NCI-H1417 (cell line): ENCODE measurements at places on chromosomes 5 and 9.
A peak's percentile ranks its signal among the peaks of the same experiment; 100 is the strongest.

DNA sequence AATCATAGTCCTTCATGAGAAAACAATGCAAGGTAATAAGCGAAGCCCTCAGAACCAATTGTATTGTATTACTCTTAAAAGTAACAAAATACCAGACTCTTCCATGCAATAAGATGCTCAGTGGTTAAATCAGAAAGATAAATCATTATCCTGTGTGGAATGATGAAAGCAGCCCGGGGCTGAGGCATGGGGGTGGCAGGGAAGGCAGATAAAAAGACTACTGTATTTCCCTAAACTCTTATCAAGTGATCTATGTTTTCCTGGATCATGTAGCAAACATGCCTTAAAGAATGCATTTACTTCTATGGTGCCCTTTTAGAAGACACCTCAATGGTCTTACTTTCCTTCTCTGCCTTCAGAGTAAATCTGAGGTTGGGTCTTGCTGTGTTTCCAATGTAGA is 105.6 kb upstream of the DAPK1 start:
- DNase-seq = no peak

- DNase-seq = peak; percentile 64
These were observed 19.5 kb upstream of the RPL26L1 start for GRCh38 chr5:172939611-172940267.

GRCh38 chr5:4942831-4943178 is 197.3 kb upstream of the ADAMTS16 start:
- no peak for DNase-seq

GRCh38 chr5:131150408-131150807 is 14.6 kb downstream of the HINT1 start:
- DNase-seq = no peak

GRCh38 chr9:109769250-109769649 is 10.7 kb upstream of the PALM2AKAP2 start:
- DNase-seq = no peak

DNA sequence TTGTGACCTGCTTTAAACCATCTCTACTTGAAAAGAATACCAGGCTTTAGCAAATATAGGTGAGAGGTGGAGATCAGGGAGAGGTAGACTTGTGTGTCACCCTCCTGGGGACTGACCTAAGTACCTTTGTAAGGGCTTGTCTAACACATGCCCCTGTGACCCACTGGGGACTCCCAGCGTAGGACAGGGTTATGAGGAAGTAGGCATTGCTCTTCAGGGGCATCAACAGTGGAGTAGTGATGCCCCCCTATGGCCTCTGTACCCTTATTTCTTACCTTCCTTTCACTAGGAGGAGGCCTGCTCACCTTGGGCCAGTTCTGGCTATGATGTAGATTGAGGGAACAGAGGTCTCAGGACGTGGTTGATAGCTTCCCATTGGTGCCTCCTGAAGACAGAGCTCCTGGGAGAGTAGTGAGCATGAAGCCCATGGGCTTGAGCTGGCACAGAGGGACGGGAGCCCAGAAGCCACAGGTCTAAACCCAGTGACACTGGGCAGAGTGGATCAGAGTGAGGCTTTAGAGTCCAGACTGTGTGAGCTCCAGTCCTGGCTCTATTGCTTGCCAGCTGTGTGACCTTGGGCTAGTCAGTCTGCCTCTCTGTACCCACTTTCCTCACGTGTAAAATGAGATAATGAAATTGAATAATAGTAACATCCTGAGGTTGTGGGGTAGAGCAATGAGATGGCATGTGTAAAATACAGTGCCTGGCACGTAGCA is 191.7 kb downstream of the AOPEP start:
- no peak for DNase-seq

GRCh38 chr9:135726138-135726853 is 24.3 kb downstream of the KCNT1 start:
- no peak for DNase-seq

DNA sequence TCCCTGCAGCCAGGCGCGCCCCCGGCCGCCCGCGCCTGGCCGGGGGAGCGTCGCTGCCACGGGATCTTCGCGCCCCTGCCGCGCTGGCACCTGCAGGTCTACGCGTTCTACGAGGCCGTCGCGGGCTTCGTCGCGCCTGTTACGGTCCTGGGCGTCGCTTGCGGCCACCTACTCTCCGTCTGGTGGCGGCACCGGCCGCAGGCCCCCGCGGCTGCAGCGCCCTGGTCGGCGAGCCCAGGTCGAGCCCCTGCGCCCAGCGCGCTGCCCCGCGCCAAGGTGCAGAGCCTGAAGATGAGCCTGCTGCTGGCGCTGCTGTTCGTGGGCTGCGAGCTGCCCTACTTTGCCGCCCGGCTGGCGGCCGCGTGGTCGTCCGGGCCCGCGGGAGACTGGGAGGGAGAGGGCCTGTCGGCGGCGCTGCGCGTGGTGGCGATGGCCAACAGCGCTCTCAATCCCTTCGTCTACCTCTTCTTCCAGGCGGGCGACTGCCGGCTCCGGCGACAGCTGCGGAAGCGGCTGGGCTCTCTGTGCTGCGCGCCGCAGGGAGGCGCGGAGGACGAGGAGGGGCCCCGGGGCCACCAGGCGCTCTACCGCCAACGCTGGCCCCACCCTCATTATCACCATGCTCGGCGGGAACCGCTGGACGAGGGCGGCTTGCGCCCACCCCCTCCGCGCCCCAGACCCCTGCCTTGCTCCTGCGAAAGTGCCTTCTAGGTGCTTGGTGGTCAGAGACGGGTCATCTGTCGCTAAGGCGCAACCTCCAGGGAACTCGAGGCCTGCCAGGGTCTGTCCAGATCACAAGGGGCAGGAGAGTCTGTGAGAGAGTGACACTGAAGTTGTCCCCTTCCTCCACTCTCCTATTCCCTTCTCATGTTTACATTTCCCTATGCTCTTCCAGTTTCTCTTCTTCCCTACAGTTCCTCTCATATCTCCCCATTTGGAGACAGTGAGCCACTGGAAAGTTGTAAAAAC is 1.3 kb downstream of the GPR150 start:
- peak; percentile 35 for DNase-seq

DNA sequence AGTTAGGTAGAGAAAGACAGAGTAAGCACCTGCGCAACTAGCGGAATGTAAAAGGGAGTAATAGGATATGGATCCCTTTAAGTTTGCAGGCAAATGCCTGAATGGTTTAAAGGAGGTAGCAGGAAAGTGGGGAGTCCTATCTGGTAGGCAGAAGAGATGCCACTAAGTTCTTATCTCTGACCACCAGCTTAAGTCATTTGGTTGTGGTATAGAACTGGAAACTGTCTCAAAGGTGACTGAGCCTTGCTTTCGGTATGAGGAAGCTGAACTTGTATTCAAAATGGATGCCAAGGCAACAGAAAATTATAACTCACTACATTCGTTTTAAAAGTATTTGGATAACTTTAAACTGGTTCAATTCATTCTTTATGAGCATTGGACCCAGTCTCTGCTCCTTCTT is 475.6 kb downstream of the DMRTA1 start:
- no peak for DNase-seq

GRCh38 chr5:84634256-84634655 is 249.6 kb upstream of the EDIL3 start:
- no peak for DNase-seq

GRCh38 chr5:80182809-80183580 is 72.9 kb downstream of the SERINC5 start:
- no peak for DNase-seq

DNA sequence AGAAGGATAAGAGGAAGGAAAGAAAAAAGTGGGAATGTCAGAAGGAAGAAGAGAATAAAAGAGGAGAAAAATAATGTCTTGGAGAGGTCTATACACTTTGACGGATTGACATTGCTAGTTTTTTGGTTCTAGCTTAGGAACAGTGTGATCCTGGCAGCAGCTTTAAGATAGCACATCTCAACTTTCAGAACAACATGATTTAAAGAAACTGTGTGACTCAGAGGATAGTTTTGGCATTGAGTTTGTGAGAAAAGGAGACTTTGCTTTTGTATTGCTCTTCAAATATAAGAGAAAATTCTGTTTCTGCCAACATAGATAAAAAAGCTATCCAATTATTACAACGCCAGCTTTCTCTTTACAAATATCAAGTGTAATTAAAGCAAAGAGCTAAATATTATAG is 260.7 kb upstream of the ARRDC3 start:
- no peak for DNase-seq

GRCh38 chr5:57753446-57753845 is 270.8 kb upstream of the ACTBL2 start:
- no peak for DNase-seq

- DNase-seq = no peak
These were observed 103.6 kb downstream of the TSSK1B start for GRCh38 chr5:113331209-113331551.

DNA sequence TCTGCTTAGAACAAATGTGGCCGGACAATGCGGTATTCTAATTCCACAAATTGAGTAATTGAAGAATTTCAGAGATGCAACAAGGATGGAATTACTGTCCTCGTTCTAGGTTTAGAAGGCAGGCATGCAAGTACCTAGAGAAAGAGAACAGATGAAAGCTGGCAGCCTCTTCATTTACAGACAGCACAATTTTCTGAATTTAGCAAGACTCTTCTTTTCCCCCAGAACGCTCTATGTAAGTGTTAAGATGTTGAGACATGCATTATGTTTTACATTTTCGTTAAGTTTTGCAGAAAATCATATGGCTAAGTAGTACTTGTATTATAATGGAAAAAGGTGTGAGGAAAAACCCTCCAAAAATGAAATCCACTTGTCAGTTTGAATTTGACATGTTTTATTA is 259.5 kb upstream of the ARRDC3 start:
- no peak for DNase-seq

GRCh38 chr5:16819522-16820167 is 116.4 kb downstream of the MYO10 start:
- DNase-seq = no peak

DNA sequence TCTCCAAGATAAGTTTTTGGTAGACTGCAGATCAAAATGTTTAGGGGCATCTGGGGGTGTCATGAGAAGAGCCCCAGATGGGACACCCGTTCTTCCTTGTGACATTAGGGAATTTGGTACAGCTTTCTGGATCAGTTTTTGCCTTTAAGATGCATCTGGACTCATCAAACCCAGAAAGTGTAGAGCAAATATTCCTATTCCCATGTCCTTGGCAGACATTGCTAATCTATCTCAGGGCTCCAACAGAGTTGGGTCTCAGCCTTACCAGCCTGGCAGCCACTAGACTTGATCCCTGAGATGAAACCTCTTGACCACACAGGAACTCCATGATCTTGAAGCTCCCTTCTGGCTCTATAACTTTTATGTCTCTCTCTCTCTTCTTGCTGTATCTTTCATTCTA is 35.6 kb downstream of the ERGIC1 start:
- DNase-seq = no peak

DNA sequence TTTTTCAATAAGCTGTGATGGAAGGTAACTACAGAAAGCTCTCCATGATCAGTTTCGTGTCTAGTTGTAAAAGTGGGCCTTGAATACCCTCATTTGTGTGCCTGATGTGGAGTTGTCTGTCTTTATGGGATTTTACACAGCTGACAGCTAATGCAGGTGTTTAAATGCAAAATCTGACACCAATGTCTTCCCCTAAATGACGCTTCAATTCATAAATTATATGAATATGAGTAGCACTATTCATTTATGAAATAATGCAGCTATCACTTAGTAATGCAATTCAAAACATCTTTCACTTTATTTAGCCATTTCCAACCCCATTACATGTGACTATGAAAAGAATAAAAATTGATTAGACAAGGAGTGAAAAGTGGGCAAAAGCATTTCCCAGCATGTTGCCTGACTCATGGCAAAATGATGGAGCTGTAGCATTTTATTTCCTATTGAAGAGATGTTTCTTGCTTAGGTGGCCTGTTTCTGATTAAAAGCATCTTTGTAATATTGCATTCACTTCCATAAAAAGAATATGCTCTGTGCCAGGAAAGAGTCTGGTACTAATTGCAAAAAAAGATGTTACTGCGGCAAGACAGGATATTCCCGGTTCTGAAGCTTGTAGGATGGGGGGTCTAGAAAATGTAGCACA is 116.7 kb upstream of the HAPLN1 start:
- DNase-seq = no peak

DNA sequence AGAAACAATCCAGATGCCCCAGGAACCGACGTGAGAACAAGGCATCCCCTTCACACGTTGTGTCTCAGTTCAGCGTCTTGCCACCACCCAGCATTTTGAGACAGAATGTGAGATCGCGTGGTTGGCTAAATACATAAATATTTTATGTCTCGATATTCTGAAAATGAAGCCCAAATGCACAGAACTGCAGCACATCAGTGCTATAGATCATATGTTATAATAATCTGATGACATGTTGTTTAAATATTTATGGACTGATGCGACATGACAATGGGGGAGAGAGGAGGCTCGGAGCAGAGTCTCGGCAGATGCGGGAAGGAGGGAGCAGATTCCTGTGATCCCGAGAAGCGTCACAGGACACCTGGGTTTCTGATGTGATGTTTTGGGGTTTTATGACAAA is 10.9 kb downstream of the NEK6 start:
- DNase-seq = no peak

- DNase-seq = no peak
These were observed 479.9 kb downstream of the KDM4C start for GRCh38 chr9:7237473-7238246.

GRCh38 chr9:116275418-116276195 is 122.0 kb downstream of the PAPPA start:
- no peak for DNase-seq

DNA sequence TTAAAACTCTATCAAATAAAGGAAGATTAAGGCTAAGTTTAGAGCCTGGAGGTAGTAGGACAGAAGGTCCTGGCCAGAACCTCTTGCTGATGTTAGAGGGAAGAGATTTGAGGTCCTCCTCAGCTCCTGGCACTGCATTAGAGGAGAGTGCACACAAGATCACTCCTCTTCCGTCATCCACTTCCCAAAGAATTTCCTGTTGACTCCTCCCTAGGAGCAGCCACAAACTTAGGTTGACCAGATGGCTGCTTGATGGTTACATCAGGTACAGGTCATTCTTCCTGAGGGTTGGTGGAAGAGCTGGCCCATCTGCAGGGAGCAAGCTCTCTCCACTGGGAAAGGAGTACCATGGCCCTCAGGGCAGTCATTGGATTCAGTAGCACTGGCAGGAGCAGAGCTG is 93.9 kb upstream of the IL33 start:
- no peak for DNase-seq

GRCh38 chr5:161009194-161009593 is 157.2 kb upstream of the ATP10B start:
- DNase-seq = no peak

DNA sequence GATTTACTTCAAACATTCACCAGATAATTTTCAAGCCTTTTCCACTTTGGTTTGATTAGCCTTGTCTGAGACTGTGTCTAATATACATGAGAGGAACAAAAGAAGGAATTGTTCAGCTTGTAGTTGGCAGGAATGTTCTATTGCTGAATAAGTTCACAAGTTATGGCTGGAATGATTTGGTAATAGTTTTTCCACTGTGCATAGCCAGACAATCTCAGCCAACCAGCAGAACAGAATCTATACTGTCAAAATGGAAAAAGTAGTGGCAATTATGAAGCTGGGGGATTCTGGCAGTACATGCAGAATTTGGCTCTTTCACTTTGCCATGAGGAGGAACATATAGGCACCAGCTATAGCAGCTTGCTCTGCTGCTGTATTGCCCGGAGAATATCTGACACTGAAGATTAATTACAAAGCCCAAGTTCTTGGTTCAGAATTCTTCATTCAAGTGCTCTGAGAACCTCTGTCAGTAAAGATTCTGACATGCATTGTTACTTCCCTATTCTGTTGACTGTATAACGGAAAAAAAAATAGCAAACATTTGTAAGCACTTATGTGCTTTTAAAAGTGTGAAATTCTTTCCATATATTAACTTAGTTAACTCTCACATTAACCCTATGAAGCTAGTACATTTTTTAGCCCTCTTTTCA is 150.6 kb downstream of the PRR16 start:
- no peak for DNase-seq
